ENCODE measurements at places on chromosomes 6 and 20.

DNA sequence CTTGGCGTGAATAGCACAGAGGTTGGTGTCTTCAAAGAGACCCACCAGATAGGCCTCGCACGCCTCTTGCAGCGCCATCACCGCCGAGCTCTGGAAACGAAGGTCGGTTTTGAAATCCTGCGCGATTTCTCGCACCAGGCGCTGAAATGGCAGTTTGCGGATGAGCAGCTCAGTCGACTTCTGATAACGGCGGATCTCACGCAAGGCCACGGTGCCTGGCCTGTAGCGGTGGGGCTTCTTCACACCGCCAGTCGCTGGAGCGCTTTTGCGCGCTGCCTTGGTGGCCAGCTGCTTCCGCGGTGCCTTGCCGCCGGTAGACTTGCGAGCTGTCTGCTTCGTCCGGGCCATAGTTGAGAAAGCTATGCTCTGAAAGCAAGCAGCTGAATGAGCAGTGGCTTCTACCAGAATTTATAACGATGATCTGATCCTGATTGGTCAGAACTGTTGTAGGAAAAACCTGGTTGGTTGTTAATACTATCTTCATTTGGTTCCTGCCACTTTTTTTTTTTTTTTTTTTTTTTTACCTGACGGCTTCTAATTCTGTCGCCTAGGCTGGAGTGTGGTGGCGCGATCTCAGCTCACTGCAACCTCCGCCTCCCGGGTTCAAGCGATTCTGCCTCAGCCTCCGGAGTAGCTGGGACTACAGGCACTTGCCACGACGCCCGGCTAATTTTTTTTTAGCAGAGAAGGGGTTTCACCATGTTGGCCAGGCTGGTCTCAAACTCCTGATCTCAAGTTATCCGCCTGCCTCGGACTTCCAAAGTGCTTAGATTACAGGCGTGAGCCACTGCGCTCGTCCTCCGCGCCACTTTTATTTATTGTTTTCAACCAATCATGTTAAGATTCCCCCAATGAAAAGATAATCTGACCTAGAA lies 21.5 kb downstream of the OR2B2 start:
- DNase-seq: peak; percentile 88

DNA sequence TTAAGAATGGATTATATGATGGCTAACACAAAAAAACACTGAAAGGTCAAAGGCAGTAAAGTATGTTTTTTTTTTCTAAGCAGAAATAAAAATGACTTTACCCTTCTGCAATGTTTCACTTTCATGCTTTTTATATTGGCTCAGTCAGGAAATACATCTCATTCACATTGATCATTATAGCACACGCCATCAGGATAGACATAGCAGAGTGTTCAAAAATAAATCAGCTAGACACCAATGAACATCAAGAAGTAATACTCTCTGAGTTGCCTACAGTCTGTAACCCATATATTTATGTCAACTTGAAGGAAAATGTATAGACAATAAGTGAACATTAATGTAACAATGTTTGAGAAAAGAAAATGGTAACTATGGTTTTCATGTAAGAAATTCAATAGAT lies 535.2 kb upstream of the EPHA7 start:
- no peak for DNase-seq

- DNase-seq: no peak
Measured at GRCh38 chr6:36809941-36810803, 29.1 kb downstream of the CPNE5 start.

GRCh38 chr6:138538390-138539031 lies 39.2 kb upstream of the NHSL1 start:
- no peak for DNase-seq

GRCh38 chr6:127273499-127273898 lies 6.8 kb downstream of the RNF146 start:
- no peak for DNase-seq

- no peak for DNase-seq
Measured at GRCh38 chr20:19594896-19595295, 163.2 kb upstream of the RIN2 start.

DNA sequence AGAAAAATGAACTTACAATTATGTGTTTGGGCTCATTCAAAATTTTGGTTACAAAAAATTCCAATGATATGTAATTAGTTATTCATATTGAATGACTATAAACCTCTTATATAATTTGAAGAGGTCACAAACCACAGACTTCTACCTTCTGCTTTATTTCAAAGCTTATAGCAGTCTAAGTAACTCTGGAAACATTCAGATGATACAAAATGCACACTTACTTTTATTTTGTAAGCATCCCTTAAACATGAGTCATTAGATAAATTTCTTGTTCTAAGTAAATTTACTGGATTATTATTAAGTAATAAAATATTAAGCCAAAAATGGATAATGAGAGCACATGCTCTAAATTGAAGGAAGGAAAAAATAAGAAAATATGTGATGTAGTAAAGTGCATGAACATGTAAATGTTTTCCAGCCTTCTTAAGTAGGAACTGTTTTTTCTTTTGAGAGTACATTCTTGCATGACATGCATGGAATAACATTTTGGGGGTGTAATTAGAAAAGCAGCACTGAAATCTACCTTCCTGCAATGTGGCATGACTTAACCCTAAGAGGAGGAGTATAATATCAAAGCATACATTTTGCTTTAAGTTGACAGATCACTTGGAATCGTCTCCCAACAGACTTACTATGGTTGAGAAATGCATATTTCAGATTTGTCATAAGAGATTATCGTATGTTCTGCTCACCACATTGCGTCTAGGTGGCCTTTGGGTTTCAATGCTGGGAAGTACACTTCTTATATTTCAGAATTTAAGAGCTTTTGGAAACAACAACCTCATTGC lies 372.7 kb upstream of the HSF2 start:
- no peak for DNase-seq

DNA sequence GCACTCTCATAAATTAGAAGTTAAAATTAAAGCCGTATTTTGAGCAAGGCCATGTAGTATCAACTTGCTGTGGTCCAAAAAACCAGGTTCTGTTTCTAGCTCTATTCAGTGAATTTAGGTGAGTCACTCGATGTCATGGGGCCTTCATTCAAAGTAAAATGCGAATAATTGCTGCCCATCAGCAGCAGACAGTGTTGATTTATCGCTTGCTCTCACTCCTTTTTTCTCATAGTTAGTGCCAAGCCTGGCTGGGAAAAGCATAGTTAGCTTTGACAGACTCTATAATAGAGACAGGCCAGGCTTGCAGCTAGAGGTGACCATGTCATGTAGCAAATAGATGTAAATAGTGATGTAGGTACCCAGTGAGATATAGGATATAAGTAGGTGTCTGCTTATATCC lies 136.0 kb downstream of the EDN1 start:
- DNase-seq: no peak
